ENCODE measurements at places on chromosomes 2 and 18.

DNA sequence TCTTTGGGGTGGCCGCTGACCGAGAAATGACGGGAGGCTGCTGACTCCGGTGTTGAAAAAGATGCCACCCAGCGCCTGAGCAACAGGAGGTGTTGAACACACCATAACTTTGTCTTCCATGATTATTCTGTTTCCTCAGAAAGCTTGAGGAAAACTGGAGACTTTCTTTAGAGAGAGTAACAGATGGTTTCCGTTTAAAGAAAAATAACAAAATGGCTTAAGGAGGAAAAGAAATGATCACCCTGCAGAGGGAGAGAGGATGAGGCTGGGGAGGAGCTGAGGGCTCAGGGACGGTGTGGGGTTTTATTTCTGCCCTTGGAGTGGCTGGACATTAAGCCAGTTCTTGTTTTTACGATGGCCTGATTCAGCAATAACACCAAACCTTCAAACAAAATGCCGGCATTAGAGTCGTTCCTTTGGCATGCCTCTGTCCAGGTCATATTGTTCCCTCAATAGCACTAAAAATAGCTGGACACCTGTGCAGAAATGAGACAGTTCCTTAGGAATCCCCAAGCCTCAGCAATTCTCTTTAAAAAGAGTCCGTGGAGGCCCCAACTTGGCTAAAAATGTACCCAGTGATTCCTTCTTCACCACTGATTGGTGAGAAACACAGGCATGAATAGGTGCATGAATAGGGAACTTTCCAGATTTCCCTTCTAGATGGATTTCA lies 182.4 kb downstream of the ALPK2 start:
- H3K4me3 ChIP-seq = no peak overlapping the region
- no peak overlapping the region for H3K27ac ChIP-seq
- H3K4me1 ChIP-seq = no peaks in the 10 kb centered on the region
- no peaks in the 10 kb centered on the region for H3K27me3 ChIP-seq
- no peaks in the 10 kb centered on the region for H3K36me3 ChIP-seq

- no peak for DNase-seq
- H3K27me3 ChIP-seq = no peaks in the 10 kb centered on the region
- no peak overlapping the region for H3K4me3 ChIP-seq
- no peaks in the 10 kb centered on the region for H3K4me1 ChIP-seq
- no peak overlapping the region for H3K27ac ChIP-seq
- no peaks in the 10 kb centered on the region for H3K36me3 ChIP-seq
Observed at GRCh38 chr2:141630407-141630930, 500.3 kb downstream of the LRP1B start.

GRCh38 chr2:121329786-121330185 lies 44.8 kb upstream of the TFCP2L1 start:
- no peaks in the 10 kb centered on the region for H3K36me3 ChIP-seq
- no peak for DNase-seq
- no peaks in the 10 kb centered on the region for H3K4me1 ChIP-seq
- no peak overlapping the region for H3K4me3 ChIP-seq

- H3K27ac ChIP-seq = no peak overlapping the region
- no peaks in the 10 kb centered on the region for H3K36me3 ChIP-seq
- no peaks in the 10 kb centered on the region for H3K4me1 ChIP-seq
- no peak overlapping the region for H3K4me3 ChIP-seq
- DNase-seq = no peak
Observed at GRCh38 chr18:28712796-28713425, 536.0 kb upstream of the CDH2 start.

DNA sequence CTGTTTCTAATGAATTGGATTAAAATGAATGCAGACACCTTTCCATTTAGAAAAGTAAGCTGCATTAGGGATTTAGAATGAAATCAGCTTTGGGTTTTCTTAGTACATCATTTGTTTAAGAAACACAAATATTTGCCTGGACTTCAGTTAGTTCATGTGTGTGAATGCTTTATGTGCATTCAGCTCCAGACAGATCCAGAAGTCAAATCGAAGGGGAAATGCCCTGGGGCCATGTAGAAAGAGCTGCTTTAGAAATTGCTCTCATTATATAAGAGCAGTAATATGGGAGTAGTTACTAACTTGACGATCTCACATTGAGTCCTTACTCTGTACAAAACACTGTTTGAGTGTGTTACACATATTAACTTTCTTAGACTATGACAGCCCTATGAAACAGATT lies 88.0 kb upstream of the TTC39C start:
- no peak overlapping the region for H3K27ac ChIP-seq
- no peaks in the 10 kb centered on the region for H3K36me3 ChIP-seq
- H3K4me3 ChIP-seq = no peak overlapping the region
- no peak for DNase-seq
- H3K4me1 ChIP-seq = no peaks in the 10 kb centered on the region
- no peaks in the 10 kb centered on the region for H3K27me3 ChIP-seq

DNA sequence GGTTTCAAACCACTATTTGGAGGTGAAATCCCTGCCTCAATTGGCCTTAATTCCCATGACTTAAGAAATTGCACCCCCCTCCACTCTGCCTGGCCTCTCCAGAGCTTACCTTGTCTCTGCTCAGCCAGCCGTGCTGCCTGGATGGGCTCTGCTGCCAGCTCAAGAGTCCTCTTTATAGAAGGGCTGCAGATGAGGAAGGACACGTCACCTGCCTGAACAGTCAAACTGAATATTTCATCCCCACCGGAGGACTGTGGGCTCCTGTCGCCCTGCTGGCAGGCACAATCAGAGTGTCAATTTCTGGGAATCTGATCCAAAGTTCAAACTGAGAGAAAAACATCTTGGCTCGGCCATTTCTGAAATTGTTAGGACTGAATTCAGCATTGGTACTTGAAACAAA lies at the start of gene OTOS:
TSS of gene OTOS (minus strand) at position 148 of the 400 bp plus-strand sequence. CDS start 332 bp downstream, outside the sequence.
- no peaks in the 10 kb centered on the region for H3K4me1 ChIP-seq
- no peaks in the 10 kb centered on the region for H3K36me3 ChIP-seq
- H3K27me3 ChIP-seq = peaks cover 56% of the 10 kb centered on the region
- no peak for DNase-seq
- no peak within 1 kb of the TSS for H3K4me3 ChIP-seq

DNA sequence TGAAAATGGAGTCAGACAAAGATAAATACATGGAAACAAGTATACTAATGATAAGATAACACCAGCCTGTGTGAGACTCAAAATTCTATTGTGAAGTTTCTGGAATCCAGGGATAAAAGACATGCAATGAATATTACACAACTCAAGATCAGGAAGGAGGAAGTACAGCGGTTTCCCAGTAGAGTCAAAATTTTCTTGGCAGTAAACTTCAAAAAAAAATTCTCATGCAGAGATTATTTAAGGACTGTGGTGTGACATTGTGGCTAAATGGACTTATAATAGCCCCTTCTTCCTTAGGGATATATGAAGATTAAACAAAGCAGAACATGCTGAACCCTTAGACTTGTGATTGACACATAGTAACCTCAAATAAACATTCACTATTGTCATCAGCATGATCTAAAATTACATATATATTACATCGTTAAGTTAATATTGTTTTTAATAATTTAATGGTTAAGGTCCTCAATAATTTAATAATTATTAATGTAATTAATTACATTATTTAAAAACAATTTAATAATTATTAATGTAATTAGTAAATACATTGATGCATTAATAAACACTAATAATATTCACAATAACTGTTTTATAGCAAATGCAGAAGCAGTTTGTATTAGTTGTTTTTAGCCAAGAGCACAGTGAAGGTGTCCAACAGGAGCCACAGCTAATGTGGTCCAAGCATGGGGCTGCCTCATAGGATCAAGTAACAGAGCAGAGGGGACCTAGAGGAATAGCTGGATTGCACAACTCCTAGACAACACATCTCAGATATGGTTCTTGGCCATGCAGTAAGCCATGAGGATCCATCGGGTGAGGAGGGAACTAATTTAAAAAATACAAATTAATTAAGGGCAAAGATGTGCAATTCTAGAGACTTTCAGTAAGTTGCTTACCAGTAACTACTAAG lies 77.3 kb downstream of the POLE4 start:
- no peak overlapping the region for H3K27ac ChIP-seq
- H3K4me3 ChIP-seq = no peak overlapping the region
- H3K4me1 ChIP-seq = no peaks in the 10 kb centered on the region
- H3K27me3 ChIP-seq = no peaks in the 10 kb centered on the region
- DNase-seq = no peak
